Activated CD4-positive, alpha-beta T cell treated with anti-CD3 and anti-CD28 coated beads for 36 hours (primary cell): ENCODE measurements at places on chromosomes 11 and 22.
A peak's percentile ranks its signal among the peaks of the same experiment; 100 is the strongest.

DNA sequence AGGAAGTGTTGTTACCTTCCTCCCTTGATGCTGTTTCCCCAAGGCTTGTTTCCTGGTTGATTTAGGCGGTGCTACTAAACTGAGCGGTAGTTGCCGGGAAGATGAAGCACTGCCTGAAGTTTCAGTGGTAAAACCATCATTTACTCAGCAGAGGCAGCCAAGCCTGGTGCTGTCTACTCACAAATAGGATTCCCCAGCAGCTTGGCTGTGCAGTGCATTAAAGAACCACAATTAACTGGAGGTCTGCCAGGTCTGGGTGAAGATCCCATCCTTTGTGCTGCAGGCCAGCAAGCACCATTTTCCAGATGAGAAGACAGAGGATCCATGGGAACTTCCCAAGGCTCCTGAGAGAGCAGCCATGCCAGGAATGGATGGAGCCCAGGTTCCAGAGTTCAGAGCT is 231.9 kb upstream of the E2F8 start:
- no peak overlapping the region for H3K4me3 ChIP-seq
- no peaks in the 10 kb centered on the region for H3K36me3 ChIP-seq
- no peaks in the 10 kb centered on the region for H3K4me1 ChIP-seq
- no peak for DNase-seq

- H3K4me3 ChIP-seq = no peak overlapping the region
- H3K36me3 ChIP-seq = no peaks in the 10 kb centered on the region
- no peak for DNase-seq
- no peak overlapping the region for H3K27ac ChIP-seq
- H3K27me3 ChIP-seq = peaks cover 3% of the 10 kb centered on the region
Observed at GRCh38 chr11:79626135-79627075, 185.6 kb upstream of the TENM4 start.

DNA sequence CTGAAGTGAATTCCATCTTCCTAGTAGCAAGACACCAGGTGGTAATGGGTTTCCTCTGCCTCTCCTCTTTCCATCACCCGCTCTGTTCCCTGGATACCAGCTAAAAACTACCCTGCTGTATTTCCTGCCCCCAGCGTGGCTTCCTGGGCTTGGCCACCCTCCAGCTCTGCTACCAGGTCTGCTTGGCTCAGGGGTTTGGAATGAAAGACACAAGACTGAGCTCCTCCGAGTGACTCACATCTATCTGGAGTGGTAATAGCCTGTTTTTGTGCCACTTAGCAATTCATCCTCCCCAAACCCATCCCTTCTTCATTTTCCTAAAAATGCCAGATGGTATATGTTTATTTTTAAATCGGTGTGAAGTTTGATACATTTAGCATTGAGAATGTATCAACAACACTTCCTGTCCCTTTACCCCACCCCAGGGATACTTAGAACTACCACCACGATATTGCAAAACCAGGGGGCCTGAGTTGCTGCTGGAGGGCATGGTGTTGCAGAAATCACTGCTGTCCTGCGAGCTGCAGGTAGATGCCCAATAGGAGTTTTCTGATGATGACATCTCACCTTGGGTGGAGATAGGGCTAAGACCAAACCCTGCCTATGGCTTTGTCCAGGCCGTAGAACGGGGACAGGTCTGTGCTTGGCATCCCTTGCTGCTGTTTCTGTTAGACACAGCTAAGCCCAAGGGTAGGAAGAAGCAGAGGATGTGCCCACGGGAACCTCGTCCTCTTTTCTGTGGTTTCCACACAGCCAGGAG is 7.5 kb upstream of the MICAL3 start:
- no peak overlapping the region for H3K27ac ChIP-seq
- no peaks in the 10 kb centered on the region for H3K4me1 ChIP-seq
- DNase-seq = no peak
- no peak overlapping the region for H3K4me3 ChIP-seq

- H3K4me3 ChIP-seq = no peak within 1 kb of the TSS
- H3K27me3 ChIP-seq = peaks cover 9% of the 10 kb centered on the region
- no peaks in the 10 kb centered on the region for H3K36me3 ChIP-seq
- DNase-seq = no peak
- no peak within 1 kb of the TSS for H3K27ac ChIP-seq
- H3K4me1 ChIP-seq = no peaks in the 10 kb centered on the region
Observed at GRCh38 chr11:62984451-62984991, at the start of gene SLC22A6. SLC22A6 (minus strand) TSS chr11:62984967; CDS start chr11:62984690, 277 bp downstream.

DNA sequence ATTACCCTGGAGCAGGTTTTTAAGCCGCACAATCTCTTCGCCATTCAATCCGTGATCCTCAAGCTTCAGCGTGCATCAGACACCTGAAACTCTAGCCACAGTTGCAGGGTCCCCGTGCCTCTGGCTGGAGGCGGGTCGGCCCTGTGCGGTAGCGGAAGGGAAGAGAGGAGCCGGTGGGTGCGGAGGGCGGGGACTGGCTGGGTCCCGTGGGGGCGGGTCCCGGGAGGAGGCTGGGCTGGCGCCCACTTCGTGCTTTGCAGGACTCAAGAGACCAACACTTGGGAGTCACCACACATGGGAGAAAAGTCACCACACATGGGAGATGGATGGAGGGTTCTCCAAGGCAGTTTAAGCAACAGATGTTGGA is 772 bp downstream of the C22orf15 start:
- H3K4me3 ChIP-seq = peak overlapping the region; percentile 43
- peak overlapping the region; percentile 55 for H3K27ac ChIP-seq
- H3K4me1 ChIP-seq = peaks cover 34% of the 10 kb centered on the region
- no peaks in the 10 kb centered on the region for H3K27me3 ChIP-seq
- H3K36me3 ChIP-seq = peaks cover 15% of the 10 kb centered on the region

DNA sequence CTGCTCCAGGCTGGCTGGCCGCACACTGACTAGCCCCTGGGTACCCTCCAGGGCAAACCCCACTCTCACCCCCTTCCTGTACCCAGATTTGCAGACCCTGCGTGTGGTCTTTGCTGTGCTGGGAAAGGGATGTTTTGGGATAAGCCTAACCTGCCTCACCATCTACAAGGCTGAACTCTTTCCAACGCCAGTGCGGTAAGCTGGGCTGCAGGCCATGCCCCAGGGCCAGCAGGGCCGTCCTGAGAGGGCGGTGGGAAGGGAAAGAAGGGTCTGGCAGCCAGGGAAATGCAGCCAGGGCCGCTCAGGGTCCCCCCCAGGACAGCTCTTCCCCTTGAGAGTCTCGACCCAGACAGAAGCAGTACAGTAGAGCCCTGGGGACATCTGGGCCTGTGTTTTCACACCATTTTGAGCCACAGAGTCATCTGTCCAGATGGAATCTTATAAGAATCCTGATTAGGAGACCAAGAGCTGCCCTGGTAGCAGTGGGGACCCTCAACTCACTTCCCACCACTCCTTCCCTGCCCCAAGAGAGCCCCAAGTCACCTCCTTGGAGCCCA is 22.4 kb upstream of the SLC22A12 start:
- H3K4me1 ChIP-seq = peaks cover 4% of the 10 kb centered on the region
- H3K4me3 ChIP-seq = no peak overlapping the region
- no peaks in the 10 kb centered on the region for H3K36me3 ChIP-seq
- DNase-seq = no peak
- H3K27me3 ChIP-seq = peaks cover 2% of the 10 kb centered on the region

GRCh38 chr11:64331569-64332371 is 8.2 kb upstream of the CCDC88B start:
- H3K4me1 ChIP-seq = peaks cover 17% of the 10 kb centered on the region
- H3K27ac ChIP-seq = peak overlapping the region; percentile 43
- no peak overlapping the region for H3K4me3 ChIP-seq

GRCh38 chr11:123174196-123175183 is 20.6 kb downstream of the CLMP start:
- no peak overlapping the region for H3K4me3 ChIP-seq

- peaks cover 25% of the 10 kb centered on the region for H3K27me3 ChIP-seq
- H3K36me3 ChIP-seq = no peaks in the 10 kb centered on the region
- H3K27ac ChIP-seq = no peak overlapping the region
- no peak overlapping the region for H3K4me3 ChIP-seq
- H3K4me1 ChIP-seq = peaks cover 12% of the 10 kb centered on the region
Observed at GRCh38 chr11:723120-723883, 17.3 kb downstream of the EPS8L2 start.
